ENCODE measurements at places on chromosomes 4 and X.

DNA sequence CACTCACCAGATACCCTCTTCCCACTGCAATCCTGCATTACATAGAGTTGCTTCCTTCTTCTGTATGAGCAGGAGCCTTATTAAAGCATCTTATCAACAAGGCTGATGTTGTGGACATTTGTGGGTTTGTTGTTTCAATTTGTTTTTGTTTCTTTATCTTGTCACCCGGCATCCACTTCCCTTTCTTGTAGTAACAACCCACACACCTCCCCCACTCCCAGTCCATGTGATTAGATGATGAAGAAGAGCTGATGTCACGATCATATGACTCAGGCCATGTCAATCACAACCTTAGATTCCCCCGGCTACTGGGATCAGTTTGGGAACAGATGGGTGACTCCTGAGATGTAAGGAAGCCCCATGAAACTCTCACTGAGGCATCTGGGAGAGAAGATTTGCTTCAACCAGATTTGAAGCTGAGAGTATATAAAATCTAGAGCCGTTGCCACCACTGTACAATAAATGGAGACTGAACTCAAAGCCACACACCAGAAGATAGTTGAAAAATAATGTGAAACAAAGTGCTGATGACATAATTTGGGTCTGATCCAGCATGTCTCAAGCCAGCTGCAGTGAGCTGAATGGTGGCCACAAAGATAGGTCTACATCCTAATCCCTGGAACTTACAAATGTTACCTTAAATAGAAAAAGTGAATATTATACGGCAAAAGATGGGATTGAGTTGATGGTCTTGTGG is 34.1 kb upstream of the SRD5A3 start:
- peak; percentile 39 for DNase-seq

DNA sequence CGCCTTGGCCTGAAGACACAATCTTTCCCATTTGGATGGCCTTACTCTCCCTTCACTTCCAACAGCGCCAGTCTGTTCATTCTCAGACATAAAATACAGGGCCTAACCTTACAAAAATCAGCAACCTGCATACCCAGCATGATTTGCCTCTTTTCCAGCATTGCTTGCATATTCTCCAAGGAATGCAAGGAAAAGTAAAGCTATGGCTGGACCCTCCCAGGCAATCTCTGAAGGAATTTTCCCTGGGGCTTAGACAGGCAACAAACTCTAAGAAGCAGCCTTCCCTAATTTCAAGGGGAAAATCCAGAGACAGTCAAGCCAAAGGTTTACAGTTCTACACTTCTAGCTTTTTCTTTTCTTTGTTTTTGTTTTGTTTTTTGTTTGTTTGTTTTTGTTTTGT is 3.6 kb downstream of the DCTD start:
- no peak for DNase-seq

GRCh38 chrX:111483881-111484280 is 27.6 kb upstream of the SERTM2 start:
- DNase-seq, result no peak

DNA sequence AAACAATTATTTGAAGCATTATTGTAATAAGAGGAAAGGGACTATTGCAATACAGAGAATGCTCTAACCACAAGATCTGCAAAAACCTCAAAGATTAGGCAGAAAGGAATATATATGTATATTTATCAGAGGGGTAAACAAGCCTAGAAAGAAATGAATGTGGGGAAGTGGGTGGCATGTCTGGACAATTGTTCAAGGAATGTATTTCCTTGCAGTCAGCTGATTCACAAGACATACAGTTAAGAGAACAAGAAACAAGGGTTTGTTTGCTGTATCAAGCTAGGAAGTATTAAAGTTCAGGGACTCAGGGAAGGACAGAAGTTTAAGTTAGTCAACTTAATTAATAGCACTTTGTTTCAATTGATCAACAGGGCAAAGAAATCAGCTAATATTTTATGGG is 514.7 kb downstream of the CENPC start:
- no peak for DNase-seq

GRCh38 chr4:65019775-65020174 is 610.5 kb upstream of the TECRL start:
- DNase-seq, result no peak

- DNase-seq, result no peak
Measured at GRCh38 chr4:24927049-24927448, 14.2 kb upstream of the CCDC149 start.

DNA sequence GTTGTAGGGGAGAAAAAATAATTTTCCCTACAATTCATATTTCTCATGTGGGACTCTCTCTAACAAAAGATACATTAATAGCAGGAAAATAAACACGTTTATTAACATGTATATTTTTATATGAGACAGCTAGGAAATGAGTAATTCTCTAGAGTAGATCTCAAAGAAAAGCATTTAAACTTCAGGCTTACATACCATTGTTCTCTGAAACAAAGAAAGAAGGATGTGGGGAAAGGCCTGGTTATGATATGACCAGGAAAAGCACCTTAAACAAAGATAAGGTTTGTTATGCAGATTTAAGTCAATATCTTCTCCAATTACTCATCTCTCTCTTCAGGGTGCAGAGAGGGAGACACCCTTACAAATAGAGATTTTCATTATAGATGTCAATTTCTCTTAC is 131.3 kb downstream of the SLC7A11 start:
- no peak for DNase-seq

DNA sequence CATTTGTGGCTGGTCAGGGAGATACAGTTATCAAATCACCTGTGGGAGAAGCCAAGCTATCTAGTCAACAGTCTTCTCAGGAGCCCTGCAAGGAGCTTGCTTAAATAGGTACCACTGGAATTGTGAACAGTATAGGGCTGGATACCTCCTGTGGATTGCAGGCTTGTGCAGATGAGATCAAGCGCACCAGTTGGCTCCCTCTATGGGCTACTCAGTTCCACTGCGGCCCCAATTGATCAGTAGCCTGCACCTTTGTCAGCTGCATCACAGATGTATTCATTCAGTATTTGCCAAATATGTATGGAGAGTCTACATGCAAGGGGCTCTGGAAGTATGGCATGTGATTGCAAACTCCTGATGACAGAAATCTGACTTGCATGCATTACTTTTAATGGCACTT is 28.6 kb downstream of the TEX13A start:
- peak; percentile 23 for DNase-seq
